Myocyte (in vitro differentiated cells): ENCODE measurements at places on chromosomes 4 and X. TPM values are rescaled to one million over a fixed set of nuclear protein-coding genes. Genes with fewer than 3 reads are reported as not detected.

The OTUD6A gene
- not detected in 2 replicates for total RNA-seq

The ADRA2C gene
- 8.7 and 9.9 TPM in 2 replicates for total RNA-seq

The PASD1 gene
- not detected in 2 replicates for total RNA-seq

DNA sequence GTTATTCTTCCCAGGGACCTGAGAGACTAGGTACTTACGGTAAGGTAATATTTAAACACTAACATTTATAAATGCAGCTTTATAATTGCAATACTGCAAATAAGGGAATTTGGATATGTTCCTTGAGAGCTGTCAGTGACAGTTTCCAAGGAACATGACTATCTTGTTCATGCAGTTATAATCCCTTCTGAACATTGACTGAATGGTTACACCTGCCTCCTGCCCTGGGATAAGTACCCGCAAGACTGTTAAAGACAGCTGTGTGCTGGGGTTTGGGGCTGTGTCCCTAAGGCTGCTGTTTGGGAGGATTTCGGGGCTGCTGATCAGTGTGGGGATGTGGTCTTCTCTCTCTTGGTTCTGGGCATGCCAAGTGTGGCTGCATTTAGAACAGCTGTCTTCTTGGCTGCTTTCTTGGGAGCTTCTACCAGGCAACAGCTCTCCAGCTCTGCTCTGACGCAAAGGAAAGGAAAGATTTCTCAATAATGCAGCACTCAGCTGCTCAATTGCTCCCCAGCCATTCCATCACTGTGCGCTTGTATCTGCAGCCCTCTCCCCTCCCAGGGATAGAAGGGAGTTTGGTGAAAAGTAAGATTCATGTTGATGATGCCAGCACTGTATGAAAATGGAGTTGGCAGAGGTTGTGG lies 298.8 kb upstream of the TAPT1 start:
- no peak for DNase-seq
